Stimulated activated CD8-positive, alpha-beta memory T cell treated with anti-CD3 and anti-CD28 coated beads, Interleukin-12 subunit alpha, Interleukin-12 subunit beta, amount 100 ng/mL, for 4 hours (primary cell): ENCODE measurements at places on chromosomes 5 and 9.

DNA sequence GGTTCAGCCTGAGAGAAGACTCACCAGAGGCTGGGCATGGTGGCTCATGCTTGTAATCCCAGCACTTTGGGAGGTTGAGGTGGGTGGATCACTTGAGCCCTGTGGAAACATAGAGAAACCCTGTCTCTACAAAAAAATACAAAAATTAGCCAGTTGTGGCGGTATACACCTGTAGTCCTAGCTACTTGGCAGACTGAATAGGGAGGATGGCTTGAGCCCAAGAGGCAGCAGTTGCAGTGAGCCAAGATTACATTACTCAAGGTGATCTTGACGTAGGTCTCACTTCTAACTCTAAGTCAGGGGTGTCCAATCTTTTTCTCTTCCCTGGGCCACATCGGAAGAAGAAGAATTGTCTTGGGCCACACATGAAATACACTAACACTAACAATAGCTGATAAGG lies 16.2 kb upstream of the ATP6V1G1 start:
- no peak for DNase-seq

DNA sequence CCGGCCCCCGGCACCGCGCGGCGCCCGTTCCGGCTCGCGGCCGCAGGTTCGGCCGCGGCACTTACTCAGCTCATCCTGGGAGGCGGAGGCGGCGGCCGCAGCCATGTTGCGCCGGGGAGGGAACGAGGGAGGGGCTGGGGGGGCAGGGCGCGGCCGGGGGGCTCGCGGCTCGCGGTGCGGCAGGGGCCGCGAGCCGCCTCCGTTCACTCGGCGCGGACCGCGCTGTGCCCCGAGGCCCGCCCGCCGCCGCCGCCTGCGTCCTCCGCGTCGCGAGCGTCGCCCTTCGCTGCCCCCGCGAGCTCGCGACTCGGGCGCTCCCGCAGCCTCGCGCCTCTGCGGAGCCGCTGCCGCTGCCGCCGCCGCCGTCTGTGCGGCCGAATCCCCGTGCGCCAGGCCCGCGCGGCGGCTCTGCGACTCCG lies 735 bp downstream of the ECPAS start:
- DNase-seq, result peak; percentile 50

DNA sequence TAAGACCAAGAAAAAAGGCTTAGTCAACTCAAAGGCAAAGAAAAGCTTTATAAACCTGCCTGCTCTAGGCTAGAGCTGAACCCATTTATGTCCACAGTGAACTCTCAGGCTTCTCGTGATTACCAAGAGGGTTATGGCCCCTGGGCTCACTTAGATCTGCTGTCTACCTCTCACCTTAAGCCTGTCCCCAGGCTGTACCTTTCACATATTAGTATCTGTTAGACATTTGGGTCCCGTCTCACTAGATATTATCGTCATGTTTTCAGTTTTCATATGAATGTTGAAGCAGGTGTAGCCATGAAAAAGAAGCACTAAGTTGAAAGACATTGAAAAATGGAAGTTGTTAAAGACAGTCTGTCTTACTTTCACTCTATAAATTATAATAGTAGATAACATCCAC lies 75.2 kb upstream of the COX7C start:
- no peak for DNase-seq

GRCh38 chr9:82170866-82171265 lies 182.3 kb downstream of the SPATA31D1 start:
- no peak for DNase-seq

GRCh38 chr5:134100283-134101091 lies 14.0 kb upstream of the TCF7 start:
- DNase-seq, result peak; percentile 68

- DNase-seq, result peak; percentile 79
These were observed 1.8 kb upstream of the NR3C1 start for GRCh38 chr5:143405063-143405848.

DNA sequence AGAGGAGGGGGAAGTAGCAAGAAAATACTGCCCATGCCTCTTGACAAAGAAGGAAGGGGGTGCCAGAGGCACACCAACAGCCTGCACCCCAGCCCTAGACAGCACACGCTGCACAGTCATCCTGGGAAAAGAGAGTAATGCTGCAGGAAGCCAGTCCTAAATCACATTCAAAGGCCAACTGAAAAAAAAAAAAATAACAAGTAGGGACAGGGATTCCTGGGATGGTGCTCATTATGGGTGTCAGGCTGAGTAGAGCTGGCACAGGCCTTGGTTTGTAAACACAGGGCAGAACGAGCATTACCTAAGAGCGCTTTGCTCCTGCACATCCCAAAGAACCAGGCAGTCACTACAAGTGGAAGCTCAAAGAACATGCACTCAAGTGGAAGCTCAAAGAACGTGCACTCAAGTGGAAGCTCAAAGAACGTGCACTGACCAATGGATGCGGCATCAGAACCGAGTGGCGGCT lies 7.8 kb downstream of the RAPGEF1 start:
- DNase-seq, result no peak

- DNase-seq, result no peak
These were observed 75.1 kb downstream of the GNAQ start for GRCh38 chr9:77956555-77956954.

- DNase-seq, result no peak
These were observed 31.5 kb upstream of the IER5L start for GRCh38 chr9:129209580-129209979.

DNA sequence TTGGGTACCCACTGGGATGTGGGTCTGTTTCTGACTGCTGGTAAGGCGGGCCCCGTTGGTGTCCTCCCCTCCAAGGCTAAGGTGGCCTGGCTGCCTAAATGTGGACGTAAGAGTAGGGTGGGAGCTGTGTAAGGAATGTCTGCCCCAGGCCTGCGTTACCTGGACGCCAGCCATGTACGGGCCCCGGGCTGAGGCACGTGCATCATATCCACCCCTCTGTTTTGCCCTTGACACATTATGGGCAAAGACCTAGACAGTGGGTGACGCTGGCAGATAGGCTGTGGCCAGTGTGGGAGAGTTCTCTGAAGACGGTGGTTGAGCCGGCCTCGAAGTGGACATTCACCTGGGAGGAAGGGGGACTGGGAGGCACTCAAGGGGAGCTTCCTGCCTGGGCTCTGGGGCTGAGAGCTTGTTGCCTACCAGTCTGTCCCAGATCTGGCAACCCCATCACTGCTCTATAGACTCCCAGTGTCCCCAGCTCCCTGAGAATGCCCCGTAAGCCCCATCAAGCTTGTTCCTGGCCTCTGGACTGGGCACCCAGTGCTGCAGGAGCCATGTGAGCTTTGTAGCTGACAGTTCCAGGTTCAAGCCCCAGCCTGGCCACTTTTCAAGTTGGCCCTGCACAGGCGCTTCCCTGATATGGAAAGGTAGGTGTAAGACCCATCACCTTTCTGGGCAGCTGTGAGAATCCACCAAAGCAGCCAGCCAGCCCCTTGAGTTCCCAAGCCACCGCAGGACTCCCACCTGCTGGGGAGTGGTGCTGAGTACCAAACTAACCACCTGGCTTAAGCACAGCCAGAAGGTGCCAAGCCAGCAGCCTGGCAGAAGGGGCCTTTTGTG lies 3.2 kb upstream of the PRR7 start:
- no peak for DNase-seq

DNA sequence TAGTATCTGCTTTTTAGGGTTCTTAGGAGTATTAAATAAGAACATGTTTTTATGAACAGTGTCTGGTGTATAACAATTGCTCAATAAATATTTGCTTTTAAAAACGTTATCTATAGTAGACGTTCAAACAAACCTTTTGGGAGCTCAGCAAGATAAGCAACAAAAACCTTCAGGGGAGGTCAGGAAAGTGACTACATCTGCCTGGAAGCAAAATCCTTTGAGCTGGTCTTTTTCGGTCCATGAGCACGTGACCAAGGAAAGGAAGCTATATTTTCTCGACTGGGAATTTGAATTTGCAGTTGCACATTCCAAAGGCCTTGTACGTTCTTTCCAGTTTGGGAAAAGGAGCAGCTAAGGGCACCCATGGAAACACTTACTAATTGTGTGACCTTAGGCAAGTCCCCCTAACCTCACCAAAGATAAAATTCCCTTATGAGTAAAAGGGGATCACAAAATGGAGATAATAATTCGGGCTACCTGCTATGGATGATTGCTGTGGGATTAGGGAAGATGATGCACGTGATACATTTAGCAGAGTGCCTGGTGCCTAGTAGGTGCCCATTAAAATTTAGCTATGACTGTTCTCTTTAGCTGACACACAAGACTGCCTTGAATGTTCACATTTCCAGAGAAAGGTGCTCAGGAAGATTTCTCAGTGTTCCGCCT lies 45.4 kb downstream of the PTTG1 start:
- DNase-seq, result no peak

- DNase-seq, result no peak
These were observed 16.5 kb downstream of the SH3TC2 start for GRCh38 chr5:149046196-149046829.

DNA sequence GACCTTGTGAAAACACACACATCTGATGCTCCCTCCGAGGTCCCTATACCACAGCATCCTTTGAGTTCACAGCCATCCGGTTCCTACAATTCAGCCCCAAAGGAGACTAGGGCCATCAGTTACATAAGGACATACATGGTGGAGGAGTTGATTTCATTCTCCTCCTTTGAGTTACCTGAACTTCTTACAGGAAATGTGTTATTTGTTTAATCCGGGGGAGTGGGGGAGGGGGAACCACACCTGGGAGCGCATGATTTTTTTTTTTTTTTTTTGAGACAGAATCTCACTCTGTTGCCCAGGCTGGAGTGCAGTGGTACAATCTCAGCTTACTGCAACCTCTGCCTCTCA lies 30.7 kb downstream of the SEMA4D start:
- DNase-seq, result no peak

DNA sequence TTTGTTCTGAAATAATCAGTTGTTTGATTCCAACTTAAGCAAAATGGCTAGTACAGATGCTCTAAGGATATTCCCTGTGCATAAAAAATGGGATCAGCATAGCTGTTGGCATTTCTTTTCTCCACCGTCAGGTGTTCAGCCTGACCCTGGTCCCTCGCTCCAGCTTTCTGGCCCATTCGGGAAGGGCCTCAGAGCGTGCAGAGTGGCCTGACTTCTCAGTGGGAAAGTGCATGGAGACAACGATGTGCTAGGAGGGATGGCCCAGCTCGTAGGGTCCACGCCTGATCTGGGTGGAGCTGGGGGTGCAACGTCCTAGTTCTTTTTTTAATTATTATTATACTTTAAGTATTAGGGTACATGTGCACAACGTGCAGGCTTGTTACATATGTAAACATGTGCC lies 319.1 kb upstream of the IRX4 start:
- no peak for DNase-seq

- DNase-seq, result no peak
These were observed 41.6 kb upstream of the ALDOB start for GRCh38 chr9:101477214-101477613.

DNA sequence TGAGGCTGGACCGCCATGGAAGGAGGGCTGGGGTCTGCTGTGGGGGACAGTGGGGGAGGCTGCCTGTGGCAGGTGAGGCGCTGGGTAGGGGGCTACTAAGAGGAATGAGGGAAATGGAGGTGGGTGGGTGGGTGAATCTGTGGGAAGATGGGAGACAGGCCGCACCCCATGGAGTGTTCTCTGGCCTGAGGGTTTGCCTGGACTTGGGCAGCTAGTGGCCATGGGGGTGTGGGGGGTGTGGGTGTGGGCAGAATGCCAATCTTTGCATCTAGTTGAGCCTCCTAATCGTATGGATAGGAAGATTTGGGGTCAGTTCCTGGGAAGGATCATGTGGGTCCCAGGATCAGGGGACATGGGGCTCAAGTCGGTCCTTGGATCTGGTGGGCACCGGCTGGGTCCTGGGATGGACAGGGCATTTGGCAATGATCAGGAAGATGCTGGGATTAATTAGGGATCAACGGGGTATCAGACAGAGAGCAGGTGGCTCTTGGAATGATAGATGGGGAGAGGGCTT lies 518 bp downstream of the ZDHHC12 start:
- no peak for DNase-seq

DNA sequence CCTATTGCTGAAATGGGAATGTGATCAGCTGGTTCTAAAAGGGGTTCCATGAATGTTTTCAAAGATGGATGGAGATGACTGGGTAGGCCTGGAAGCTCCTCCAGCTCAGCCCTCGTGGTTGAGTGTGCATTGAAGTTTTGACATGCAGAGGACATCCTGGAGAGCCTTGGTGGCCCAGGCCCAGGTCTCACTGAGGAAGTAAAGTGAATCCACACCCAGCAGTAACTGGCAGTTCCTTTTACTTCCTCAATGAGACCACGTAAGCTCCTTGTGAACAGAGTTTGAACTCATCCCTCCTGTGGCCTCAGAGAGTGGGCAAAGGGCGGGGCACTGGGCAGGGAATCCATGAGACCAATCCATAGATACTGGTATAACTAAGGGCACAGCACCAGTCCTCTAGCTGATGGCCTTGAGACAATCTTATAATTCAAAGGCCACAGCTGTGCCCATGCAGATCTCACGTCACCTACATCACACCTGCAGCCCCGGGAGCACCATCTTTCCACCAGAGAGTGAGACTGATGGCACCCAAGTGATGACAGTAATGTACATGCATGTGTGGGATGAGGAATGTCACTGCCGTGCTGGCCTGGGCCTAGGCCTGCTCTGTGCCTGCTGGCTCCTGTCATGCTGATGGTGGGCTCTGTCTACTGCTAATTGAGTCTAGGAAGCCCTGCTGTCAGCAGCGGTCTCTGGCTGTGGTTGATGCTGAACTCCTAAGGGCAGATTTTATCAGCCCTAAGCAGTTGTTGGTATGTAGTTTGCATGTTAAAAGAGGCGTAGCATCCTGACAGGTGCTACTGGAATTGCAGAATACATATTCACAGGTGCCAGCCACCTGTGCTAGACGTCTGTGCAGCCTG lies 257.8 kb downstream of the FSTL4 start:
- no peak for DNase-seq

GRCh38 chr9:9585920-9586319 lies 1026.9 kb downstream of the PTPRD start:
- no peak for DNase-seq

GRCh38 chr9:86282979-86283535 lies 719 bp upstream of the ISCA1 start:
- DNase-seq, result no peak

- no peak for DNase-seq
These were observed 294.5 kb downstream of the ARHGAP26 start for GRCh38 chr5:143064676-143065075.

- DNase-seq, result no peak
These were observed 74.8 kb upstream of the RXRA start for GRCh38 chr9:134251296-134252069.

DNA sequence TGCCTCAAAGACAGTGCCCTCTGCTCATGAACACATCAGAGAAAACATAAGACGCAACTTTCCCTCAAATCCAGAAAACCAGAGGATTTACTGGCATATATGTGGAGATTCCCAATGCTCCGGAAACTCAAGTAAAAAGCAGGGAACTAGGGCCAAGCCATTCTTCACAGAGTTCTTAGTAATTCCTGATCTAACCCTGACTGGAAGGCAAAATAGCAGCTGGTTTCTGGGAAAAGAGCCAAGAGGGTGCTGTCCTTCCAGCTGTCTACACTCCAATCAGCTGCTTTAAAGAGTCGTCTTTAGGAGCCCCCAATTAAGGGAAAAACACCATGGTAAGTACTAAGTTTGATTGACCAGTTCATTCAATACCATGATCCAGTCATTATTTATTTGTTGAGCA lies 49.6 kb downstream of the GNA14 start:
- no peak for DNase-seq

GRCh38 chr5:120882038-120882775 lies 418.1 kb downstream of the PRR16 start:
- DNase-seq, result no peak

- no peak for DNase-seq
These were observed 44.7 kb upstream of the VCAN start for GRCh38 chr5:83426855-83427254.
